ENCODE measurements at places on chromosomes 7 and 10.

DNA sequence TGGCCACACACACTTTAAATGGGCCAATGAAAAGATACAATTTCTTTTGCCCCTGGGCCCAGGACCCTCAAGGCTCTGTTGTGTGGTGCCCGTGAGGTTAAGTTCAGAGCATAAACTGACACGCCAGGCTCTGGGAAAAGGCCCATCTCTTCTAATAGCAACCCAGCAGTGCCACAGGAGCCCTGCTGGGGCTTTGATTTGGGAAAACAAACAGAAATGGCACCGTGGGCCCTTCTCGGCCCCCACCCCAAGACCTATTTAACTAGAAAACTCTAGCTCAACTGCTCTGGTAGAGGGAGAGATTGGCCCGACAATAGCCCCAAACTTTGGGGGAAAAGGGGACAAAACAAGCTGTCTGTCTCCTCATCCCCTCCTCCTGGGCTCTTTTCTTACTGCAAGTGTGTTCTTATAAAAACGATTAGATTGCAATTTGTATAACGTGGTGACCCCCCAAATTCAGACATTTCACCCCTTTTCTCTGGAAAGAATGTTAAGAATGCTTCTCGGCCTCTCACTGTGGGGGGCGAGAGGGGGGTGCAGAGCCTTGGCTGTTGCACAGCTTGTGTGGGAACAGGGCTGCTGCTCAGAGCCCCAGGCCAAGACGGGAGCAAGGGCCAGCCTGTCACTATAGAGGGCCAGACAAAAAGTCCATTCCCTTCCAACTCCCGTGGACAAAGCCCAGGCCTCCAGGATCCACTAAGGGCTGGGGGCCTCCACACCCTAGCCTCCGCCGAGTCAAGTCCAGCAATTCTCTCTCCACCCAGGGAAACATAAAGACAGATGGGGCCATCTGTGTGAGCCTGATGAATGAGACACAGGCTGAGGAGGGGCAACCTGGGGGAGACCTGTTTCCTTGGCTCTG is 26.8 kb downstream of the DPCD start:
- DNase-seq, result no peak

DNA sequence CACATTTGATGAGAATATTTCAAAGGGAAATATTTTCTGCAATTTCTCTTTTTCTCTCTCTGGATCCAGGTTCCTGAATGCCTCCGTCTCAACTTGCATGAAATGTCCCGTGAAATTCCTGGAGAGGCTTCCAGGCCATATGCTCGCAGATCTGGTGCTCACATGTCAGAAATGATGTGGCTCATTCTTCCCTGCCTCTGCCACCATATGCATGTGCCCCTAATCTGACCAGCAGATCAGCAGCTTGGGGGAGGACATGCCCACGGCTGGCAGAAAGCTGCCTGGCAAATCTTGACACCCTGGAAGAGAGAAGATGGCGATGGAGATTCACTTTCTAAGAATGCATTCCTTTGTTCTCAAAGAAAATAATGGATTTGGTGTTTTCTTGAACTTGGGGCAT is 490.7 kb downstream of the RPS24 start:
- no peak for DNase-seq

- no peak for DNase-seq
These were observed 60.9 kb downstream of the SHH start for GRCh38 chr7:155751409-155751808.

- no peak for DNase-seq
These were observed 29.3 kb downstream of the TNS3 start for GRCh38 chr7:47552621-47553020.

- no peak for DNase-seq
These were observed 42.8 kb downstream of the AP5Z1 start for GRCh38 chr7:4818000-4818794.

DNA sequence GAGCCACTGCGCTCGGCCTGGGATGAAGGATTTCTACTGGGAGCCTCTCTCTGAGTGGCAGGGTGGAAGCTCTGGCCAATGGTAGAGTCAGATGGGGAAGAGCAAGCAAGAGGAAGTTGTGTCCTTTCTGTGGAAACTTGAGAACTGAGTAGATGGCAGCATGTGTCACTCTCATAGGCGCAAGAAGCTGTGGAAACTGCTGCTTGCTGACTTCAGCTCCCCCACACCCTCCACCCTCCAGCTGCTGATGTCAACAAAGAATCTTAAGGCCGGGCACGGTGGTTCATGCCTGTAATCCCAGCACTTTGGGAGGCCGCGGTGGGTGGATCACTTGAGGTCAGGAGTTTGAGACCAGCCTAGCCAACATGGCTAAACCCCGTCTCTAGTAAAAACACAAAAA is 39.8 kb upstream of the SRGN start:
- DNase-seq, result no peak

GRCh38 chr7:18086165-18087025 is 58.7 kb upstream of the PRPS1L1 start:
- no peak for DNase-seq

GRCh38 chr10:127150136-127150535 is 46.3 kb downstream of the INSYN2A start:
- DNase-seq, result no peak

DNA sequence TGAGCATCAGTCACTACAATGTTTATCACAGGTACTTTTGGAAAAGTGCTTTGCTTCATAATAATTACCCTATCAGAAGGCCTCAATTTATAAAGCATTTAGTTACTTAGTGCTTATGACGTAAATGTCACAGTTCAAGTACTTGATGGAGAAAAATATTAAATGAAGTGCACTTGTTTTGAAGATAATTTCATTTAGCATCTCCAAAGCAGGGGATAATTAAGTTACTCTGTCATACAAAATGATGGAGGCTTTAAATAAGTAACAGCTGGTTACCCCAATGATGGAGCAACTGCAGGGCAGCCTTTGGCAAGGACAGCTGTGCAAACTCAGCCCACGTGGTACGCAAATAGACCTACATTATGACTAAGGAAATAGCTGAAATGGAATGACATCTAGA is 768.8 kb downstream of the GRM8 start:
- DNase-seq, result no peak

- DNase-seq, result no peak
These were observed 77.5 kb upstream of the YAE1 start for GRCh38 chr7:39488467-39489393.

DNA sequence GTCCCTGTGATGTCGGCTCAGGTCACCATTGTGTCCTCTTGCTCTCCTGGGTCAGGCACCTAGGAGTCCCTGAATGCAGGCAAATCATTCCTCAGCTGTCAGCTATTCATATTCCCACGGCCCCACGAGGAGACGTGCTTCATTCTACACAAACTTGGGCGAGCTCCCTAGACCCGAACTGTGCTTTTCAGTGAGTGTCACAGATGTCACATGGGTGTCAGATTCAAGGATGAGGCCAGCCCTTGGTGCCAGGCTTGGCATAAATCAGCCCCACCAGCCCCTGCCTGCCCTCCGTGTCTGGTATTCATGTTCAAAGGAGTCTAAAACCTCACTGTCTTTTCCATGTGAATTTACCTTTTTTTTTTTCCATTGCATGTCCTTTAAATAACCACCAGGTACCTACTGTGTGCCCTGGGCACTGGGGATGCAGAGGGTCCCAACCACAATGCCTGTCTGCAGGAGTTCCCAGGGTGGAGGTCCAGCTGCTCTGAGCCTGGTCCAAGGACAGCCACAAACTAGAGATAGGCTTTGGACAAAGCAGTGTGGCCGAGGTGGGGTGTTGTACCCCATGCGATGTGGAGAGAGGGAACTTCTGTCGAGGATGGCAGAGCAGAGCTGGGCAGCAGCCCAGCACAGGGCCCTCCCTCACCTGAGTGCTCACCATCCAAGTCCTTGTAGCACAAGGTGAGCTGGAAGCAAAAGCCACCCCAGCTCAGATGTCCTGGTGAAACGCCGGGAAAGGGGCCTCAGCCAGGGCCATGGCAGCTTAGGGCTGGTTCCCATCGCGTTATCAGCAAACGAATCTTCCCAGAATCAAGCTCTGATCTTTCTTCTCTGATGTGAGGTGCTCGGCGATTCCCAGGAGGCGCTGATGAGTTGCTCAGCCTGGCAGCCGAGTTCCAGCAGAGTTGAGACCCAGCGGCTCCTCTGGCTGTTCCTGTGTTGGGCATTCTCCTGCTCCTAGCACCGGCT is 611.9 kb downstream of the PTPRN2 start:
- DNase-seq, result no peak

- DNase-seq, result no peak
These were observed 286.3 kb downstream of the TNS3 start for GRCh38 chr7:47295606-47296005.

- no peak for DNase-seq
These were observed 214.6 kb upstream of the TMEM72 start for GRCh38 chr10:44696496-44696895.

DNA sequence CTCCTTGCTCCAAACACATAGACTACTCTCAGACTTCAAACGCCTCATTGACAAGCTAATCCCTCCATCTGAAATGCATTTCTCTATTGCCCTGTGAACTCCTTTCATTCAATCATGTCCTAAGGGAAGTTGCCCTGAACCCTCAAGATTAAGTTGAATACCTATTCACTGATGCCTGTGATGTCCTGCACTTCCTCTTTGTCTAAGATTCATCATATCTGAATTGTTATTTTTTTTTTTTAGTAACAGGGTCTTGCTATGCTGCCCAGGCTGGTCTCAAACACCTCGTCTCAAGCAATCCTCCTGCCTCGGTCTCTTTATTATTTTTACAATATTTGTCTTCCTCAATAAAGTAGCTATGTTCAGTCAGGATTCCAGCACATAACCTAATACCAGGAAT is 3.2 kb downstream of the PSMA2 start:
- no peak for DNase-seq

- DNase-seq, result no peak
These were observed 55.1 kb downstream of the FZD1 start for GRCh38 chr7:91319351-91319750.

DNA sequence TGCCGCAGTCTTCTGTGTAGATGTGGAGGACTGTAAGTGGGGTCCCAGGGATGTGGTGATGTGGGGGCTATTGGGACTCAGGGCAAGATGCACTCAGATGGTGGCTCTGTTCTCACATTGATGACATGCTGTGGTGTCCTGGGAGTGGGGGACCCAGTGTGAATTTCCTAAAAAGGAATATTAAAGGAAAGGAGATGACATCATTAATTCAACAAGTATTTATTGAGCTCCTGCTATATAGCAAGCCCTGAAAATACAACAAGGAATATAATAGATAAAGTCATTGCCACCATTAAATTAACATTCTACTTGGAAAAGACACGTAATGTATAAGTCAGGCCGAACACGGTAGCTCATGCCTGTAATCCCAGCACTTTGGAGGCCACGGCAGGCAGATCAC is 61.9 kb upstream of the MNX1 start:
- no peak for DNase-seq

- no peak for DNase-seq
These were observed 131.0 kb downstream of the AASS start for GRCh38 chr7:122013065-122013464.

DNA sequence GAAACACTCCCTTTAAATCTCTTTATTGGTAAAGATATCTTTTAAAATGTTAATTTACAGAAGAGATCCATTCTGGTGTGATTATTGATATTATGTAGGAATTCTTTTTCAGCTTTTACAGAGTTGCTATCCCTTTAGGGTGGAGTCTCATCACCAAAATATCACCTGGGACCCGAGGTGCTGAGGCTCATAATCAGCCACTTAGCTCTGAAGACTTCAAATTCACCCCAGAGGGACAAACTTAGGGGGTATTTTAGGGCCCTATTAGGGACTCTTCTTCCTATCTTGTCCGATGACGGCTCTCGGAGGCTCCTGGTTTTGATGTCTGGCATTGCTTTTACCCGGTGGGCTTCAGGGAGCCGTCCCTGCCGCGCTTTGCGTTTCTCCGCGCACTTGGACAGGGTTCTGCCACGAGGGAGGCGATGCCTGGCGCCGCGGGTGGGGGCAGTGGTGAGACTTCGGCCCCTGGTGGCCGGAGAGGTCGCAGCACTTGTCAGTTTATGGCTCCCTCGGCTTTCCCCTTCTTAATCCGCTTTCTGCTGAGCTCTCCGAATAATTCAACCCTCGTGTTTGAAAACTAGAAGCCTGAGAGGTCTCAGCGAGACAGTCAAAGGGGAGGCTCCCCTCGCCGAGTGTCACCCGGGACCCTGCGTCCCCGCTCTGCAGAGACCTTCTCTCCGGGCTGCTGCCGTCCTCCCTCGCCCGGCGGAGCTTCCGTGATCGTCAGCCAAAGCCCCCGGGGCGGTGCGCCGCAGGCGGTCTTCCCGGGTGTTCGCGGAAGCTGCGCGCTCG is 27.8 kb downstream of the RBM20 start:
- peak; percentile 40 for DNase-seq

- DNase-seq, result no peak
These were observed 30.8 kb downstream of the SH2B2 start for GRCh38 chr7:102317231-102318059.

DNA sequence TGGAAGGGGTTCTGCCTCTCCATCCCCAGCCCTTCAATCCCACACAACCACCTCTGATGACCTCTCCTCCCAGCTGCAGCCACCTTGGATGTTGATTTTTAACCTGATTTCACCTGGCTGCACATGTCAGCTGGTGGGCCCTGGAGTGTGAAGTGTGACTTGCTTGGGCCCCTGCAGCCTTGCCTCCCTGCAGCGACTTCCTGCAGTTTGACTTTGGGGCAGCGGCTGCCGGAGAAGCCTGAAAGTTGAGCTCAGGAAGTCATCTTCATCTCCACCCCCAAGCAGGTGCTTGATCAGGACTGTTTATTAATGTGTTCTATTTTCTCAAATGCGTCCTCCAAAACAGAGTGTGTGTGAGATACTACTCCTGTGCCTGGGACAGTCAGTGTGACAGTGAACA is 675.2 kb upstream of the GALNT17 start:
- no peak for DNase-seq

Measured in hematopoietic multipotent progenitor cell treated with erythropoietin and hydrocortisone succinate and interleukin-3 and kit ligand, for 17 days (in vitro differentiated cells).